Suppressor macrophage treated with lipopolysaccharide for 1 hour (primary cell): ENCODE measurements at places on chromosomes 2 and 18.

GRCh38 chr2:84652431-84652830, 136.1 kb downstream of the DNAH6 start:
- DNase-seq, result no peak

DNA sequence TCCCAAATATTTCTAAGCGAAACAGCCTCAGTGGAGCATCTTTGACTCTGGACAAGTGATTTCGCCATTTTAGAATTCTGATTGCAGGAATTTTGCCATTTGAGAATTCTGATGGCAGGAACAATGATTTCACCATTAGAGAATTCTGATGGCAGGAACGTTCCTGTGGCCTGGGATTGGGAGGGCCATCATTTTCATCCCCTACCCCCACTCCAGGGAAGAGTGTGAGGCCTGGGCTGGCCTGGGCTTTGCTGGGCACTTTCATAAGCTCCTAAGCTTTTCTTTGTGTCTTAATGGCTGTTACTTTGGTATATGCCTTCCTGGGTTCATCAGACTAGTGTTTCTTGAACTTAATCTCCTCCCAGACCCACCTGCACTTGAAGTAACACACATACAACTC, 129.3 kb upstream of the EPAS1 start:
- DNase-seq, result no peak

- DNase-seq, result no peak
Measured at GRCh38 chr2:118763797-118764196, 83.7 kb downstream of the EN1 start.

DNA sequence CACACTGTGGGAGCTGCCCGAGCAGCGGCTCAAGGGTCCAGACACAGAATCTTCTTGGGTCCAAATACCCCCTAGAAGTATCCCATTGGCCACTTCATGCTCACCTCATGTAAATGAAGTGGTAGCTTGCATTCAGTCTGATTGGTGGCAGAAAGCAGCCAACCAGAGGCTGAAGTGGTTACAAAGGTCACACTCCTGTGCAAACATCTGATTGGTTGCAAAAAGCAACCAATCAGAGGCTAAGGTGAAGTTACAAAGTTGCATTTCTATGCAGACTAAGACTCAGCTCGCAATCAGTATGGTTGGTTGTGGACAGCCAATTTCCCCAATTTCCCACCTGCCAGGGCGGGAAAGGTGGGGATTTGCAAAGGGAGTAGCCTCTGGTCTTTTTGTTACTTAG, 94.3 kb downstream of the DGKD start:
- DNase-seq, result no peak

DNA sequence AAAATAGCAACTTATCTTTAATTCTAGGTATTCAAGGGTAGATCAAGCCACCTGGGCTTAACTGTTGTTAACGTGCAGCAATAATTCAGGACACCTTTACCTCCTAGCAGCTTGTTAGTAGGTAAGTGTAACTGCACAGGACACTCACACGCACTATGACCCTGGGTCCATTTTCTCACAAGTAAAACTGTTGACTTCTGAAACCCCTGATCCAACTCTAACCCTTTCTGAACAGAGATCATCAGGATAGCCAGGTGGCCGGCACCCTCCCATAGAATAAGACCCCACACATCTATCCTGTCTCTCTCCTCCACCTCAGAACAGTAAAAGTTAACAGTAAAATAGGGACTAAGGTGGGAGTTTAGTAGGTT, 610 bp downstream of the SPC25 start:
- DNase-seq, result no peak

GRCh38 chr18:24271381-24272228, 126.0 kb downstream of the OSBPL1A start:
- peak; percentile 81 for DNase-seq

GRCh38 chr2:177810906-177811305, 261.7 kb downstream of the PDE11A start:
- no peak for DNase-seq

DNA sequence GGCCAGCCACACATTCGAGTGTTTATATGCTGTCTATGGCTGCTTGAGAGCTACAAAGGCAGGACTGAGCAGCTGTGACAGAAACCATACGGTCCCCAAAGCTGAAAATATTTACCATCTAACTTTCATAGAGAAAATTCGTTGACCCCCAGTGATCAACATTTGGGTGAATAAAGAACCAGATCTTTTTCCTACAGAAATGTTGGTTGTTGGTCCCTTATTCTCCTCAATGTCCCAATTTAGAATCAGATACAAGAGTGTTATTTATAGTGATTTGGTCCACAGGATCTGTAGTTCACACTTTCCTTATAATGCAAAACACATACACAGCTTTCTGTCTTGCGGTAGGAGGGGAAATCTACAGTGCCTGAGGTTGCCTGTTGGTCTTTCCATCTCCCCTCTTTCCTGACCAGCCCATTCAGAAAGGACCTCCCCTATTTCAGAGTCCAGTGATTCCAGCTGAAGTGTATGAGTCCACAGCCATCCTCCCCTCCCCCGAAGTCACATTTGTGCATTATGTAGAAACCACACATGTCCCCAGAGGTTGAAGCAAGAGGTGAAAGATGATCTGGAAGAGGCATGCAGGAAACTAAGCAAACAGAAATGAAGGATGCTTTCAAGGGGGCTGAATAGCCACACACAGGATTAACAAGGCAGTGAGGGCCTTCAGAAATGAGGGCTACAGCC, 61.9 kb downstream of the SPRED2 start:
- no peak for DNase-seq

GRCh38 chr2:220240641-220241040, 613.2 kb downstream of the SLC4A3 start:
- no peak for DNase-seq

DNA sequence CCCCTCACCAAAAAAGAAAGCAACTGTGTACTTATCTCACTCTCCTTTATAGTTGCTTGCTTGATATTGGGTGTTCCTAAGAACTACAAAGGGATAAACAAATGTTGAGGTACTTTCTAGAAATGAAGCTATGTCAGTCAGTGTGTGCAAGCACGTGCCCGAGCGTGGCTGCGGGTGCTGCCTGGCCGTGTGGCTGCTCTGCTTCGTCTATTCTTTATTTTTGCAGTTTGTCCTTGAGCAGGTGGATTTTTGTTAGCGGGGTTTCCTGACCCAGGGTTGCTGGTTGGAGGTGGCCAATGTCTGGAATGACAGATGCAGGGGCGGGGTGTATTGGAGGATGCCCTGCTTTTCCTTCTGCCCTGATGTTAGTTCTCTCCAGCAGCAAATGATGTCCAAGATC, 62.6 kb downstream of the ACOXL start:
- DNase-seq, result no peak

DNA sequence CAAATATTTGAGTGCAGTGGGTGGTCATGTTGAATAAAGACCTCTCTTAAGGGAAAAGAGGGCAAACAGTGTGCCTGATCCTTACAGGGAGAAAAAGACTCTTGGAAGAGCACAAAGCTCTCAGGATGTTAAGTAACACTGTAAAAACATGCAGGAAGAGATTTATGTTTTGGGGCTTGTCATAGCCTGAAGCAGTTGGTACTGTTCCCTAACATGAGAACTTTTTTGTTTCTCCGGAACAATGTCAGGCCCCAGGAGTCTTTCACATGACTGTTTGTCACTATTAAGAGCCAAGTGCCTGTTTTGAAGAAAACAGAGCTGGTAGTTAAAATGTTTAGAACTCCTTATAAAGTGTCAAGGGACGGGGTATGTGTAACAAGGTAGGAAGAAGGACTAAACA, 83.7 kb upstream of the B3GNT2 start:
- peak; percentile 40 for DNase-seq

GRCh38 chr2:11767779-11768178, 21.3 kb downstream of the LPIN1 start:
- DNase-seq, result no peak

DNA sequence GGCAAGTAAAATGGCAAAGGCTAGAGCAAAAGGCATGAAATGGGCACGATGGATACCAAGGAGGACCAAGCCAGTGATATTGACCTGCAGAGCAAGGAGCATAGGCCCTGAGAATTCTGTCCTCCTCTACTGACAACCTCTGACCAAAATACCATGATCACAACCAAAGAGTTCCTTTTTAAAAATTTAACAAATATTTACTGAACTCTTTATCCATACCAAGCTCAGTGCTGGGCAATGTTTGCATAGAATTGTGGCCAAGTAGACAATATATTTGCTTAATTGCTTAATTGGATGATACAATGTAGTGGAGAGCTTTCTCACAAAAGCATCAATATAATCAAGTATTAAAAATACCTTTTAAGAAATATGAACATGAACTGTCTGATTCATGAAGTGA, 265.7 kb downstream of the ICOS start:
- no peak for DNase-seq

- DNase-seq, result no peak
Measured at GRCh38 chr2:232888839-232889529, 18.9 kb downstream of the SNORC start.

GRCh38 chr2:163667064-163667887, 68.5 kb downstream of the FIGN start:
- no peak for DNase-seq

GRCh38 chr2:17960925-17961324, 82.5 kb downstream of the KCNS3 start:
- no peak for DNase-seq

DNA sequence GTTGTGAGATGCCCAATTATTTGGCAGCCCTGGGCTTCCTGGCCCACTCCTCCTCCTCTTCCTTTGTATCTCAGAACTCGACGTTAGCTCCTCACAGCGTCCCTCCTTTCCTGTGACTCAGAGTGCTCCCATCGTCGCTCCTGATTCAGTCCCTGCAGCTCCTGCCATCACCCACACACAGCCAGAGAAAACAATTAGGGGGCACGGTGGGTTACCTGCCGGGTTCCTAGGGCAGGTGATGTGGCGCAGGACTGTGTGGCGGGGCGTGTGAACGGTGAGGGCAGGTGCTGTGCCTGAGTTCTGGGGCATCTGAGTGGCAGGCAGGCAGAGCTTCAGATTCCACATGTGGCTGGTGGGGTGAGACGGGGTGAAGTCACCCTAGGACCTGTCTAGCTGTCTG, 42.6 kb downstream of the GLI2 start:
- no peak for DNase-seq

DNA sequence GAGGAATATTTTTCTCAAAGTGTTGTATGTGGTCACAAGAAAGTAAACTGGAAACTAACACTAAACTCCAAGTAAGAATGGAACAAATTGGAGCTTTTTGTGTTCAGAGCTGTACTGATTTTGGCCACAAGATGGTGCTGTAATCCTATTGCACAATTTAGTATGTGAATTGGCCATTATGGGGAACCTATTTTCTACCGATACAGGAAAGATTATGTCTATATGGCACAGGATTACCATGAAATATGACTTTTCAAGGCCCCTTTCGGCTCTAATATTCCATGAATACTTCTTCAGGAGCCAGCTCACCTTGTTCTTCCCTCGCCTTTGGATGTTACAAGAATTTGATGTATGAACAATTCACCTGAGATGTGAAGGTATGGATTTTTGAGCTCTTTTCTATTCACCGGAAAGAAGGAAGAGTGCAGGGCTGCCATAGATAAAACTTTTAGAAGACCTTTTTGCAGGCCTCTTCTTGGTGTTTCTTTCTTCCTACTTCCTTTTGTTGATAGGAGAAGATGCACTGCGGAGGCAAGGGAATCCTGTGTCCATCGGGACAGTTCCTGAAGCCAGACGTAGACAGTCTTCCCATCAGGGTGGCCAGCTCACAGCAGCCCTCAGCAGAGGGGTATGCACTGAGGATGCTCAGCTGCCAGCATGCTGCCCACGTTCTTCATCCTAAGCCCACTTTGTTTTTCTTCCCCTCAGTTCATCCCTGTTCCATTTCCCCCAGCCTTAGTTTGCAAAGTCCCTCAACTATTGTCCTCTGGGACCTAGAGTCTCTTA, 13.3 kb downstream of the MRPL44 start:
- peak; percentile 74 for DNase-seq

- DNase-seq, result no peak
Measured at GRCh38 chr18:43563780-43564179, 286.5 kb upstream of the SYT4 start.

GRCh38 chr18:57581301-57581934, 5.1 kb downstream of the FECH start:
- peak; percentile 73 for DNase-seq

GRCh38 chr18:57961876-57962505, 82.0 kb upstream of the NEDD4L start:
- no peak for DNase-seq

- no peak for DNase-seq
Measured at GRCh38 chr18:10070561-10071000, 156.8 kb downstream of the VAPA start.

GRCh38 chr2:233799087-233799665, 21.0 kb downstream of the MROH2A start:
- DNase-seq, result no peak

DNA sequence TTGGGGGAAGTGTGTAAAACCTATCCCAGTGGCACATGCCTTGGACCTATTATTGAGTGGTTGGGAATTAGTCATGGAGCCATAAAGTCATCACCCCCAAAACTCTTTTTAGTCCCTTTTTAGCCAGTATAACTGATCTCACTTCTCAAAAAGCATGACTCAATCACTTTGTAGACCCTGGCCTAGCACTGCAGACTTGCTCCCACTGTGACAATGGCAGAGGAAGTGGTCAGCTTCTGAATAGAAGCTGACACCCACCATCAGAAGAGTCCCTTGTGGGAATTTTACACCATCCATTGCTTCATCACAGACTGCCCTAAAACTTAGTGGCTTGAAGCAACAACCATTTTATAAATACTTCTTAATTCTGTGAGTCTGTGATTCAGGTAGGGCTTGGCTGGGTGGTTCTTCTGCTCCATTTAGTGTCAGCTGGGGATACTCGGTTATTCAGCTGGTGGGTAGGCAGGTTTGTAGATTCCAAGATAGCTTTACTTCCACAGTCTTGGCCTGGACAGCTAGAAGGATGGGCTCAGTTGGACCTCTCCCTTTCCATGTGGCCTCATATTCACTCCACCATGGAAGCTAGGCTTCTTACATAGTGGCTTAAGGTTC, 10.8 kb upstream of the ITGA6 start:
- peak; percentile 94 for DNase-seq

DNA sequence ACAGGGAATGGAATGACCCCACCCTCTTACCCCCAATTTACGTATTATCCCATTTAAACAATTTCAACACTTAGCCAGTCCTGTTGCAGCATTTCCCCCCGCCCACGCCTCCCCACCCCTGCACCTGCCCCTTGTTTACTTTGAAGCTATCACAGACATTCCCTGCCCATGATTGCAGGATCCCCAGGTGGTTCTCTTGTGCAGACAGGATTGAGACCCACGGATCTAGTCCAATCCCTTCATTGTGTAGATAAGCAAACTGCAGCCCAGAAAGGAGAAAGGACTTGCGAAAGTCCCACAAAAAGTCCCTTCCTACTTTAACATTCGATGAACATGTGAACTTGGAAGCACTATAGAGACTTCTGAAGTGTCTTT, 38.9 kb downstream of the TMEM17 start:
- peak; percentile 42 for DNase-seq

DNA sequence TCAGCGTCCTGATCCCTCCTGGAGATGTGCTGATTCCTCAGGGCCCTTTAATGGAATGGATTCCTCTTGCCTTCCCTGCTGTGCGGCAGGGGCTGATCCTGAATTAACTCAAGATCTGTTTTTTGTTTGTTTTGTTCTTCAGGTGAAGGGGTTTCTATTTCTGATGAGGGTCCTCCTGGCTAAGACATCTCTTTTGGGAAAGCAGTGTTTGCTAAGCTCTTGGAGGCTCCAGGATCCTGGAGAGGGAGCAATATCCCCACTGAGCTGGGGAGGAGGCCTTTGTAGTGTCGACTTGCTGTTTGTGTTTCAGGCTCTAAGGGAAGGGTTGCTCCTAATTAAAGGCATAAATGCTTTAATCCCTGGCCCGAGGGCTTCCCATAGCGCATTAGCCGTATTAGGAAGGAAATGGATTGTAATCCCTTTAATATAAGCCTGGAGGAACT, 65.3 kb upstream of the FOXI3 start:
- no peak for DNase-seq

GRCh38 chr2:216066230-216066629, 15.4 kb downstream of the PECR start:
- DNase-seq, result no peak
